Activated CD4-positive, alpha-beta memory T cell treated with anti-CD3 and anti-CD28 coated beads for 36 hours (primary cell): ENCODE measurements at places on chromosomes 6 and 20. TPM values are rescaled to one million over a fixed set of nuclear protein-coding genes. Genes with fewer than 3 reads are reported as not detected.

Gene CD24
- 0.51 TPM for total RNA-seq

DNA sequence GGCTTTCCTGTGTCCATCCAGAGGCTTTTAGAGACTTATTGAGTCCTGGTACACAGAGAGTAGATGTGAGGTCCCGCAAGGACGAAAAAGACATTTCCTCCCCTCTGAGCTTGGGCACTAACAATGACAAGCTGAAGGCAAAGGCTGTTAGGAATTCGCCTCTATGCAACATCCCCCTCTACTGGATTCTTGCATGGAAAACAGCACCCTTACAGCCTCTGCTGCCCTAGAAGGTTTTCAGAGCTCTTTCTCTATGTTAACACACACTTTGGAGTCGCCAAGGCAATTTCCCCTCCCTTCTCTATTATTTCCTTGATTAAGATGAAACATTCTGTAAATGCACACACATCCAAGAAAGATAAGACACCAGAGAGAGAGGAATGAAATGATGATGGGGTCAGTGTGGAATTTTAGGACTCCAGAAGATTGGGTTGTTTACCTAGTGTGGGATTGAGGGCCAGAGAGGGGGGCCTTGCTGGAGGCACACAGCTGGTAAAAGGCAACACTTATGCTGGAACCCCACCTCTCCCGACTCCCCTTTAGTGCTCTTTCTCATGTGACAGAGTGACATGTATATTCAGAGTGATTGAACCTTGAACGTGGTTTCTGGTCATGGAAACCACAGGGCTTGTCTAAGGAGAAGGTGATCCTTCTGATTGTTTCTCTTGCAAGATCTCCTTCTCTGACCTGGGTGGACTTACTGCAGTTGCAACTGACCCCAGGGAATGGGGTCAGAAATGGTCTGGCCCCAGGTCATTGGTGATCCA, 300.7 kb downstream of the CLIC5 start:
- DNase-seq, result peak; percentile 62

- no peak for DNase-seq
Measured at GRCh38 chr6:16894301-16894700, 133.0 kb upstream of the ATXN1 start.

DNA sequence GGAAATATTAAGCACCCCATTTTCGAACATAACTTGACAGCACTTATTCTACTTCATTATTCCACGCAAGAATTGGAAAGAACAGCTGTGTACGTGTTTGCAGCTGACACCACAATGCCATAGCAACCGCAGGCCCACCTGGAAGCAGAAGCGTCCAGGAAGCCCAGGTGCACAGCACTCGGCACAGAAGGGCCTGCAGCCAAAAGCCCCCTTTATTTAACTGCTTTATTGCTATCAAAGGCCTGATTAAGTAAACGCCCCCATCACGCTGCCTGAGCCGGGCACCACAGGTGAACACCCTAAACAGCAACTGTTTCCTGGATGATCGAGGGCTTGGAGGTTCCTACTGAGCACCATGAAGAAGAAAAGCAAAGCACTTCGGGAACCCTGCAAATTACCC, 6.3 kb downstream of the TAF4 start:
- DNase-seq, result no peak

- DNase-seq, result no peak
Measured at GRCh38 chr6:134376785-134377184, 58.9 kb upstream of the SGK1 start.

Gene RWDD1
- 49.1 TPM for total RNA-seq

GRCh38 chr6:106138151-106138550, 52.0 kb downstream of the PRDM1 start:
- DNase-seq, result no peak

Gene SRC
- 5.3 TPM for total RNA-seq

DNA sequence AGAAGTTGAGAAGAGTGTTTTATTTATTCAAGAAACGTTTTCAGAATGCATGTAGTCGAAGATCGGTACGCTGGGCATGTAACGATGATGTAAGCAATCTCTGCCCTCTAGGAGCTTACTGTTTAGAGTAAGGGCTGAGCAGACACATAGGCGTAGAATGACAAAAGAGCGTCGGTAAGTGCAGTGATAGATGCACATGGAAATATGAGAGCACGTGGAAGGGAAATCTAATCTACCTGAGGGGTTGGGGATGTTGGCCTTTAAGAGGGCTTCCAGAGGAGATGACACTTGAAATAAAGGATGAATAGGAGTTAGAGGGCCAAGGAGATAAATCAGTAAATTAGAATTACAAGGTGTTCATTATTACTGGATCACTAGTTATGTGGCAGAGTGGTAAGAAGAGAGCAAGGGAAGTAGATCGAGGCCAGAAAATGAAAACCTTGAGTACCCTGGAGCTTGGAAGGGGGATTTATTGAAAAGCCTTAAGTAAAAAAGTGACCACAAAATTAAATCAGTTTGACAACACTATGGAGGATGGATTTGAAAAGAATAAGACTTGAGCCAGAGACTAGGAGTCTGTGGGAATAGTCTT, 782 bp downstream of the TRMT11 start:
- DNase-seq, result no peak

DNA sequence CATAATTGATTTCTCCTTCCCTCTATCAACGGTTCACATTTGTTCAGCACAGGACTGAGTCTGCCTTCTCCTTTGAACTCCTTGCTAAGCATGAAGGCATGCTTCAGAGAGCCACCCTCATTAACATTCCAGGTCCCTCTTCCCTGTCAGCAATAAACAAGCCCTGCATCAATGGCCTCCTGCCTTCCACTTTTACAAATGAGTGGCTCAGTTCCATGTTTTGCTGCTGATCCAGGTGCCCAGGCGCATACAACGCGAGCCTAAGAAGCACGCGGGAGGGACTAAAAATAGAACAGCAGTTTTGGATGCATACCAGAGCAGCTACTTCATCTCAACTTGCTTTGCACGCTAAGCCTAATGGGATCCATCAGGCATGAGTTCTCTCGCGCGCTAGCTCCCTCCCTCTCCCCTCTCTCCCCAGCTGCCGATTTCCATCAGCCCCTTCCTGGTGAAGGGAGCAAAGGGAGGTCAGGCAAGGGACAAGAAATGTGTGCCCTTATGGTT, 53.4 kb downstream of the TRAF3IP2 start:
- DNase-seq, result no peak

Gene NNAT
- total RNA-seq, result 0.48 TPM

DNA sequence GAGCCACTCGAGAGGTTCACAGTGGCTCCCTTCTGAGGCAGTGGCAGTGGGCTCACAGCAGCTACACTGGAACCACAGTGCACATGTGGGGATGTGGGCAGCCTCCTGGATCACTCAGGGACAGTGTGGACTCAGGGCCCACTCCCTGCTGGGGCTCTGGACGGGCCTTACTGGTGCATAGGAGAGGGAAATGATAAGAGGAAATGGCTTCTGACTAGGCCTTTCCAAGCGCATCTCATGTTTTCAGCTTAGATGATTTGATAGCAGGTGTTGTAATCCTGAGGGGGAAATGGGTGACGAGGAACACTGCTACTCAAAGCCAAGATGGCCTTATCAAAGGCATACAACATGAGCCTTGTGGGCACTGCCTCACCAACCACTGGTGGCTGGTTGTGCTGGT, 44.0 kb downstream of the PANK2 start:
- DNase-seq, result no peak

Gene ERVFRD-1
- not detected for total RNA-seq
